ENCODE measurements at places on chromosomes 3 and 15.

DNA sequence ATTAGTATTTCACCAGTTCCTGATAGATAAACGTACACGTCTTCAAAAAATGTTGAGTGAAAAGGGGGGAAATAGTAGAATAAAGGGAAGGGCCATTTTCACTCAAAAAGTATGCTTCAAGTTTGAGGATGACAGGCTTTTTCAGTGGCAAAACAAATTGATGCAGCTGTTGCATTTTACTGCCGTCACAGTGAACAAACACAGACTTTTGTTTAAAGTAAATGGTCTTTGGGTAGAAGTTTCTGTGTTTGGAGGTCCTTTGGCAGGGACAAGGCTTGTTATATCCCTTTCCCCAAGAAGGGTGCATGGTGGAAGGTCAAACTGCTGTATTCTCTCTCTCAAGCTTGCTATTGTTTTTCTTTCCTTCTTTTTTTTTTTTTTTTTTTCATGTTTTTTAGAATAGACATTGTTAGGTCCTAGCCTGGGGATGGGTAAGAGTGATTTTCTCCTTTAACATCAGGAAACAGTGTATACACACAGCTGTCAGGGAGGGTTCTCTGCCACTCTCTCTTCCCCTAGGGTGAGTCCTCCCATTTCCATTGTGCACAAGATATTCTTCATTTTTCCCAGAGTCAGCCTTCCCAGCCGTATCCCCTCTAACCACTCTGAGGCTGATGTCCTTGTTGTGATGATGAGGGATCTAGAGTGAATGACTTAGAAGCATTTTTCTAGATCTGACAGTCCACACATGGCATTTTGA lies 6.6 kb upstream of the SUCNR1 start:
- DNase-seq = peak; percentile 47

- no peak for DNase-seq
Measured at GRCh38 chr3:156787001-156787400, 39.2 kb upstream of the LEKR1 start.

GRCh38 chr3:20105513-20106280 lies 65.5 kb downstream of the KAT2B start:
- no peak for DNase-seq

DNA sequence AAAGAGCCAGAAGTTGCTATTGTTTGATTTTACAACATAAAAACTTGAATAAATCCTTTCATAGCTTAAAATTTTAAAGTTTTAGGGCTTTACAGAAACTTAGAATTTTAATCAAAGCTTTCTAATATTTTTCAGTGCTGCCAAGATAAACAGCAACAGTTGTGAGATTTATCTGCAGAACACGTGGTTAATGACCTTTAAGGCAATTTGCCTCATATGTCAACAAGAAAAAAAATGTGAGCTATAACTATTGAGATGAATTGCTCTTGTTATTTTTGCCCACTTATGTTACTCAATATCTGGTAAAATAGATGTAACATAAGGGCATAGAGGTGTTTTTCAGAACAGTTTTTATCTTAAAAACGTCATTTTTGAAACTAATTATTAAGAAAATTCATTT lies 96.7 kb upstream of the NECTIN3 start:
- no peak for DNase-seq

GRCh38 chr3:169861871-169862270 lies 7.9 kb downstream of the LRRC31 start:
- no peak for DNase-seq

DNA sequence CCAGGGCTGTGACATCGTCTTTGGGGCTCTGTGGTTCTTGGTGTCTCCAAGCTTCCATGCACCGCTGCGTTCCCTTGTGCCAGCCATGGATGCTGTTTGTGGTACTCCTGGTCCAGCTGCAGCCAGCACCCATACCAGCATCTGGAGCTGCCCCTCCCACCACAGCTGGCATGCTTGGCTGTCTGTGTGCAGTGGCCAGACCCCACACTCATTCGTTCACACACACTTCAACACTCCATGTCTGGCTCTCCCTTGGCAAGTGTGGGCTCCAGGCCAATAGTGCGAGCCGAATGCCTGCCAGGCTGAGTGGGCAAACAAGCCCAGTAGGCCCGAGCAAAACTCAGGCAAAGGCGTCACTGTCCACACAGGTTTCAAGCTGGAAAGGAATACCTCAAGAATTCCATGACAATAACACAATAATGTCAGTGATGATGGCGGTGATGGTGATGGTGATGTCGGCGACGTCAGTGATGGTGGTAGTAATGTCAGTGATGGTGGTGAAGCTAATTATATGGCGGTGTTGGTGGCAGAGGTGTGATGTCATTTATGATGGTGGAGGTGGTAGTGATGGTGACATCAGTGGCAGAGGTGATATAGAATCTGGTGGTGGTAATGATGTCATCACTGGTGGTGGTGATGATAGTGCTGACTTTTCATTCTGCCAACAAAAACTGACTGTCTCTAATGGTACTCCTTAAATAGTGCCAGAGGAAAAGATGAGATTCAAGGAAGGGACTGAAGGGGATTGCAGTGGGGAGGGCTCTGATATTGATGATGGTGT lies 19.3 kb downstream of the TBC1D21 start:
- no peak for DNase-seq

GRCh38 chr3:136332302-136332701 lies 82.2 kb downstream of the PCCB start:
- no peak for DNase-seq

- no peak for DNase-seq
Measured at GRCh38 chr3:38157595-38157994, 7.7 kb upstream of the OXSR1 start.

DNA sequence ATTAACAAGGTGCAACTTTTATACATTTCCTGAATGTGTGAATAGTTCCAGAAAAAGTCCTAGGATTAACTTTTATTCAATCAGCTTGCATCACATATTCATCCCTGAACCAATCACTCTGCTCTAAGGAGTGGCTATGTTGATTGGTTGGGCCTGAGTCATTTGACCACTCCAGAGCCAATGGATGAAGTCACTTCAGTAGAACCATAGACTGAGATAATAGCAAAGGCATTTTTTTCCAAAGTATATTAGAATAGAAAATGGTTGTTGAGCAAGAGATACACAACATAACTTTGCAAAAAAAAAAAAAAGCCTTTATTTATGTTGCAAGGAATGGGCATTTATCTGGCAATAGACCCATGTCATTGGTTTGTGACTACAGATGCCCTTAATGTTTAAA lies 55.5 kb upstream of the AGTR1 start:
- DNase-seq = no peak

- DNase-seq = no peak
Measured at GRCh38 chr15:69987492-69988489, 109.9 kb downstream of the TLE3 start.

DNA sequence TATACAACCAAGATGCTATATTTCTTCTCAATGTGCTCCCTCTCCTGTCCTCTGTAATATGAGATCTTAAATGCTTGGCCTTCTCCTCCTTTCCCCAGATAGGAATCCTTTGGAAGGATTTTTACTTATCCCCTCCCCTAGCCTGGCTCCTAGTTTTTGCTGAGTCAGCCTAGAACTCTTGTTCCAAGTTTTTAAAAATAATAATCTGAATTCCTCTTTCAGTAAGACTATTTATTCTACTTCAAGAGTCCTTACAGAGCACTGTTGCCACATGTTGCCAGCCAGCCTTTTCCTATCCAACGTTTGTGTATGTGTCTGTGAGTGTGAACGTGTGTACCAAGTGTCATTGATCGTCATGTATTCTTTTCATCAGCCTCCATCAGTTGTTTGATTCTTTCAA lies 11.0 kb upstream of the KCNMB2 start:
- peak; percentile 40 for DNase-seq

GRCh38 chr3:51002495-51002894 lies 327.8 kb downstream of the DOCK3 start:
- DNase-seq = no peak
